Kidney epithelial cell (primary cell): ENCODE measurements at places on chromosomes 11 and 22.

DNA sequence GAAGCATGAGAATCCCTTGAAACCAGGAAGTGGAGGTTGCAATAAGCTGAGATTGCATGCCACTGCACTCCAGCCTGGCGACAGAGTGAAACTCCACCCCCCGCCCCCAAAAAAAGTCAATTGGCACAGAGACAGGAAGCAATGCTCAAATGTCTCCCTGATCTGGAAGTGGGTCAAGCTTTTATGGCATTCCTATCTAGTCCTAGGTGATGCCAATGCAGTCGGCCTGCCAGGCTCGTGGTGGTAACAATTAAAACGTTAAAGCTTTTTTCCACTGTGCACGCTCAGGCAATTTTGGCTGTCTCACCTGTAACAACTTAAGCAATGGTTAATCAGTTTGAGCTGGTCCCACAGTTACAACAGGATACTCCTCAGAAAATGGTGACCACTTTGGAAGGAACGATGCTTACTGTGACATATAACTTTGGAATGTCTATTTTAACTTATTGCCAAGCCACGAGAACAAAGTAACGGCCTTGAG is 18.9 kb upstream of the PISD start:
- DNase-seq, result no peak

DNA sequence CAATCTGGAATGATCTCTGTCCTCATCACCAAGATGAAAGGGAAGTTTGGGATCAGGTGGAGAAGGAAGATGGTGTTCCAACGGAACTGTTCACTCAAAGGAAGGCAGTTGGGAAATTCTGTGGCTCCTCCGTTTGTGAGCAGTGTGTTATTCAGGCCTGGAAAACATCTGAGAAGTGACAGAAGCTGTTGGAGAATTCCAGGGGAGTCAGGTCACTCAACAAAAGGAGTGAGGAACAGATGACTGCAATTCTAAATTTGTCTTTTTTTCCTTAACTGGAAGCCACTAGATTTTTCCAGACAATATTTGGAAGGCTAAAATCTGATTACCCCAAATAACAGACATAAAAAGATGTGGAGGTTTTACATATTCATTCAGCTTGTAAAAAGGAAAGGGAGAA is 107.8 kb downstream of the CD44 start:
- no peak for DNase-seq

GRCh38 chr11:95911369-95911759 is 12.5 kb downstream of the MTMR2 start:
- no peak for DNase-seq

- no peak for DNase-seq
Observed at GRCh38 chr22:40243891-40244290, 66.2 kb downstream of the TNRC6B start.

GRCh38 chr11:118843565-118843964 is 40.1 kb upstream of the CXCR5 start:
- no peak for DNase-seq

- DNase-seq, result no peak
Observed at GRCh38 chr11:102553835-102554282, 23.3 kb upstream of the MMP7 start.

DNA sequence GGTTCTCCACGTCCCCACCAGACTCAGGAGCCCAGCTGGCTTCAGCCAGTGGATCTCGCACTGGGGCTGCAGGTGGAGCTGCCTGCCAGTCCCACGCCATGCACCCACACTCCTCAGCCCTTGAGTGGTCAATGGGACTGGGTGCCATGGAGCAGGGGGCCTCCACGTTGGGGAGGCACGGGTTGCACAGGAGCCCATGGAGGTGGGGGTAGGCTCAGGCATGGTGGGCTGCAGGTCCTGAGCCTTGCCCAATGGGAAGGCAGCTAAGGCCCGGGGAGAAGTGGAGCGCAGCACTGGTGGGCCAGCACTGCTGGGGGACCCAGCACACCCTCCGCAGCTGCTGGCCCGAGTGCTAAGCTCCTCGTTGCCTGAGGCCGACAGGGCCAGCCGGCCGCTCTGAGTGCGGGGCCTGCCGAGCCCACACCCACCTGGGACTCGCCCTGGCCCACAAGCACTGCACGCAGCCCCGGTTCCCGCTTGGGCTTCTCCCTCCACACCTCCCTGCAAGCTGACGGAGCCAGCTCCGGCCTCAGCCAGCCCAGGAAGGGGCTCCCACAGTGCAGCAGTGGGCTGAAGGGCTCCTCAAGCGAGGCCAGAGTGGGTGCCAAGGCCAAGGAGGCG is 258.5 kb upstream of the PDGFD start:
- no peak for DNase-seq

DNA sequence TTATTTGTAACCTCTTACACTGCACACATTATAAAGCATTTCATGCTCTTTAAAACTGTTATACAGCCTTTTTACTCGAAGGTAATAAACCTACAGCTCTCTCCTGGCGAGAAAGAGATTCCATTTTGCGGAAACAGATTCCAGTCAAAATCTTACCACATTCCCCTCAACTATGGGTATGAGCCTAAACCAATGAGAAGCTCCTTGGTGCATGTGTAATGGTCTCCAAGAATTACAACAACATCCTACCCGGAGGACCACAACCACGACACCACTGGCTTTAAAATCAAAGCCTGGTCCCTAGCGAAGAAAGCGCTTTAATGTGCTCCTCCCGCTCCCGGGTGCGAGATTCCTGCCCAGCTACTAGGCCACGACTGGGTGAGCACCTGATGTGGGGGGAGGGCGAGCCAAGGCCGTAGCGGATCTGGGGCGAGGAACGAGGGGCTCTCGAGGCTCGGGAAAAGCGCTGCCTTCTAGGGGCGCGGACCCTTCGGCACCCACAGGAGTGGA is 821 bp downstream of the CELF1 start:
- DNase-seq, result no peak

- DNase-seq, result no peak
Observed at GRCh38 chr11:120938260-120938659, 85.6 kb upstream of the TBCEL start.

GRCh38 chr11:40877256-40877655 is 582.2 kb downstream of the LRRC4C start:
- DNase-seq, result no peak

DNA sequence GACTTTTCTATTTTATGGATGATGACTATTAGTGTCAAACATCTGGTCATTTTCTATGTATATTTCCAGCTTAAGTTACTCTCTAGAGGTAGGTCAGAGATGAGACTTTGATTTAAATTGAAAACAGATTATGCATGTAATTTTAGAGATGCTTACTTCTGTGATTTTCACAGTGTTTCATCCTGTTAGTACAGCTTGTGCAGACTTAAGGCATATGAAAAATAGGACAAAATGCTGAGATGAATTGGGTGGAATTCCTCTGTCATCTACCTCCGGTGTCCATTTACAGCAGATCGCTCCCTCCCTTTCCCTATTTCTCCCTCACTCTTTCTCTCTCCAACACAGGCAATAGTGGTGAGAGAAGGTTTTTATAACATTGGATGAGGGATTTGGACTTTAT is 14.1 kb downstream of the JAM3 start:
- DNase-seq, result no peak

- peak; percentile 79 for DNase-seq
Observed at GRCh38 chr11:61728940-61729219, 23.6 kb upstream of the MYRF start.

DNA sequence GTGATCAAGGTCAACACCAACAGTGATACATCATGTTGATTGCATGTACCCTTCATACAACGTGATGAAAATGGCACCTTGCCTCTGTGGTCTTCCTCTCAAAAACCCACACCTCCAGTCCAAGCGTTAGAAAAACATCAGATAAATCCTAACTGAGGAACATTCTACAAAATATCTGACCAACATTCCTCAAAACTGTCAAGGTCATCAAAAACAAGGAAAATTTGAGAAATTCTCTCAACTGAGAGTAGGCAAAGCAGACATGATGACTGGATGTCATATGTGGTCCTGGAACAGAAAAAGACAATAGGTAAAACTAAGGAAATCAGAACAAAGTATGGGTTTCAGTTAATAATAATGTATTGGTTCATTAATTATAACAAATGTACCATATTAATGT is 64.0 kb upstream of the POU2AF1 start:
- no peak for DNase-seq

DNA sequence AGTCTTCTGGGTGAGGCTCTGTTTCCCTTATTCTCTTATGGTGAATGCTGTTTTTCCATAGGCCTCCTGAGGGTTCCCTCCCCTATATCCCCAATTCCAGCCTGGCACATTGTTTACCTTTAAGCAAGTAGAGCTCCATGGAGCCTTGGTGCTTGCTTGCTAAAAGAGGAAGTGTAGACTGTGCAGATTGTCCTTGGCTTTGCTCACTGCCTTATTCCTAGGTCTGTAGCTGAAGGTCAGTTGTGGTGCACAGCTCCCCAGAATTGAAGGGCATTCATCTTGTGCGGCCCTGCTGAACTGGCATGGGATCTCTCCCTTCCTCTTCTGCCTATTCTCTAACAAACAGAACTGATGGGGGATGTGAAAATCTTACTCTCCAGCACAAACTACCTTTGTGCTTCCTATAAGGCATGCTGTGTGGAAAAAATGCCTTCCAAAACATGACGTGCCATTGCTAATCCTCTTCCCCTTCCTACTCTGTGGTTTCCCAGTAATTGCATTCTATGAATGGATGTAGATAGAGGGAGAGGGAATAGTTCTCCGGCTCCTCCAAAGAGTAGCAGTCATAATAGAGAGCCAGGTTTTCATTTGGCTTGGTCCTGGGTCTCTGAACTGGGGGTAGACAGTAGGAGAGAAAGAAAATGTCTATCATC is 34.2 kb upstream of the PLET1 start:
- no peak for DNase-seq
